ENCODE measurements at places on chromosomes 2 and 18.

GRCh38 chr2:234472155-234472554 is 24.7 kb downstream of the ARL4C start:
- DNase-seq = no peak

DNA sequence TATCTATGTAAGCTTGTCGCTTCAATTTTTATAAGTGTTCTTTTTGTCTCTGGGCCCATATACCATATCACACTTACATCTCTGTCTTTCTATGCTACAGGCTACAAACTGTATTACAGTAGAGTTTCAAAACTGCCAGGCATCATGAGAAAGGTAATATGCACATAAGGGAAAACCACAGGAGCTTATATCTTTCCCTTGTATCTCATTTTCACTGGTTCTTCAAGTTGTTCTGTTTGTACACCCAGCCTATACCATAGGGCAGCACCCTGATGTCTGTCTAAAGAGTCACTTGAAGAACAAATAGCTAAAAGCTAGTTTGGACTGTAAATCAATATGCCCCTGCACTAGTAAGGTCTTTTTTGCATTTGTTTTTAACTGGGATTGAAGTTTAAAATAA is 366.7 kb downstream of the FIGN start:
- DNase-seq = no peak

DNA sequence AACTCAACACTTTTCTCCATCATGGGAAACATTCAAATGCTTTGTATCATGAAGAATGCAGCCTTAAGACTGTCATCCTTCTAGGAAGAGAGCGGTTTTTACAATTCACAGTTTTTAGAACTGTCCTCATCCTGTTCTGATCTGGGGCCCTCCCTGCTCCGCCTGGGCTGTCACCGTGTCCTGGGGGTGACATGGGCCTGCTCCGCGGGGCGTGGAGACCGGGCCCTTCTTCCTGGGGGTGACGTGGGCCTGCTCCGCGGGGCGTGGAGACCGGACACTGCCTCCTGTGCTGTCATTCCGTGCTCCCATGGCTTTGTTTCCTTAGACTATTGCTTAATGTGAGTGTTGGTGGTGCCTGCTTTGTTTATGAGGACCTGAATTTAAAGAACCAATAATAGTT is 122.8 kb downstream of the TMEM18 start:
- DNase-seq = no peak

DNA sequence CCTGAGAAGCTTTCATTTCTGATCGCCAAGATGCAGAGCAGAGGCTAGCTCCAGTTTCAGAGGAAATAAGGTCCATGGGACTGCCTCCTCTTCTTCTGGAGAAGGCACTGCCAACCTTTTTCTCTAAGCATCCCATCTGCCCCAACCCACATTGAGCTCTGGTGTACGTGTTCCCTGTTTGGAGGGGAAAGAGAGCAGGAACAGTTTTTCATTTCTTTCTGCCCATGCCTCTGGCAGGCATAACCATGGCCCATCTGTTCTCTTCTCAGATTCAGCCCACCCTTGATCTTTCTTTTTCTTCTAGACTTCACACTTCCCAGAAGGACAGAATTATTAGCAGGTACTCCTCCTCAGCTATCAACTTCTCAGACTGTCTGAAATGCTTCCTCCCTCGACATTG is 1110.3 kb upstream of the KLHL29 start:
- no peak for DNase-seq
